ENCODE measurements at places on chromosomes 4 and X.

GRCh38 chr4:76305971-76306881, at the start of gene STBD1:
TSS of gene STBD1 (plus strand) at chr4:76306733. CDS start at chr4:76306770, 37 bp downstream.
- DNase-seq = peak; percentile 44

- no peak for DNase-seq
Measured at GRCh38 chrX:14963447-14964236, 90.4 kb downstream of the MOSPD2 start.

DNA sequence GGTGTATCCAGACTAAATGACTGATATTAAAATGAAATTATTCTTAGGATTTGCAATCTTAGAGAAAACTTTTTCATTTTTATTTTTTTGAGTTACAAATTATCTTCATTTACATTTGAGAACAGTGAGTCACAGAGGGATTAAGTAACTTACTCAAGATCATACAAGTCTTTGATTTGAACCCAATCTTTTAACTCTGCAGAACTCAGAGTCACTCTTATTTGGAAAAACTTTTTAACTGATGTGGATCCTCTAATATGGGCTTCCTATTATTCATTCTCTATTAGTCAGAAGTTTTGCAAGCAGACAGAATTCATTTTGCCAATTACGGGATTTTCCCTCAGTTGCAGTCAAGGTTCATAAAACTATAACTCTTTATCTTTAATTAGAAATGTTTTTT, 20.1 kb downstream of the HPRT1 start:
- no peak for DNase-seq

DNA sequence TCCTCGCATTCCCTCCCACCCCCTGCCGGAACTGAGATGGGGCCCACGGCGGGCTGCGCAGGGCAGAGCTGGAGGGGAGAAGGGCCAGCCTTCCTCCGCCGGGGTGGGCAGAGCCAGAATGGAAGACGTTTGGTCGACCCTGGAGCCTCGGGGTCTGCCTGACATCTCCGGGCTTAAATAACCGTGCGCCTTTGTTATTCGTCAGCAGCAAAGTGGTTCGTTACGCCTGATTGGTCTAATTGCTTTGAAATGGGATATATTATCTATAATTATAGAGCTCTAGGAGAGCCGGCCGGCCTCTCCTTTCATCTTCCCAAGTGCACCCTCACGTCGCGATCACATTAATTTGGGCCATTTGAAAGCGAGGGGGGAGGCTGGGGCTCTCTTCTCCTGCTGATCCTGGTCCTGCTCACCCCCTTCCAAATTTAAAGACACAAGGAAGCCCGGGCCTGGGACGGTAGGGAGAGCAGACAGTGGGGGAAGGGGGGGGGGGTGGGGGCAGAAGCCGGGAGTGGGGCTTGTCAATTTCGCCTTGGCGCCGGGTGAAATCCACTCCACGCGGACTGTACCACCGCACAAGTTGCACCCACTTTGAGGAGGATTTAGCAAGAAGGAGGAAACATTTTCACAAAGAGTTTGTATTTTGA, 4.7 kb upstream of the MSX1 start:
- DNase-seq = no peak

DNA sequence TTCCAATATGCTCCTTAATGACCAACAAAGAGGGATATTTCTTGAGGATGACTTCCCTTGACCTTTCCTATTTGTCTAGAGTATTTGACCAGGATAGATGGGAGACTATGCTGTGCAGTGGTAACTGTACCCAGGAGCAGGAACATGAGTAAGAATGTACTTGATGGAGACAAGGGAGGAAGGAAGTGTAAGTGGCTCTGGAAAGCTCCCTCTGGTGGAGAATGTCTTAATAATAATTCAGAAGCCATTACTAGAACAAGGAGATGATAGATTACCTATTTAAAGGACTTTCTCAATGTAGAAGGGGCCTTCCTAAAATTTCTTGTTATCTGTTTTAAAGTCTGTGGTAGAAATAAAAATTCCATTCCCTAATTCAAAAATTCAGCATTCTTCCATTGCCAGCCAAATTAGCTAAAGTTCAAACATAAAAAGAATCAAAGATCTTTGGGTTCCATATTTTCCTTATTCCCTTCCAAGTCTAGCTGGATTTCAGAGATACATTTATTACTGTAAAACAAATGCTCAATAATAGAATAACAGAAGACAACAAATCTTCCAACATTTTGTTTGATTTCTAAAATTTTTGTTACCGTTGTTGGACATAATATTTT, 83.8 kb downstream of the GRID2 start:
- DNase-seq = peak; percentile 6

GRCh38 chr4:156685308-156685707, 286.3 kb downstream of the PDGFC start:
- no peak for DNase-seq

GRCh38 chr4:123345935-123346300, 50.7 kb upstream of the SPRY1 start:
- DNase-seq = no peak

All from left renal pelvis (tissue), 4 donors.